ENCODE measurements at places on chromosomes 1 and 21.

- DNase-seq, result no peak
These were observed 222.0 kb upstream of the PKN2 start for GRCh38 chr1:88462096-88462487.

GRCh38 chr1:201406831-201407406 is 7.8 kb upstream of the LAD1 start:
- no peak for DNase-seq

GRCh38 chr1:54224233-54224632 is 24.3 kb downstream of the MRPL37 start:
- no peak for DNase-seq

GRCh38 chr1:95384567-95384966 is 150.6 kb downstream of the RWDD3 start:
- no peak for DNase-seq

GRCh38 chr1:60402816-60403215 is 329.2 kb upstream of the C1orf87 start:
- no peak for DNase-seq

DNA sequence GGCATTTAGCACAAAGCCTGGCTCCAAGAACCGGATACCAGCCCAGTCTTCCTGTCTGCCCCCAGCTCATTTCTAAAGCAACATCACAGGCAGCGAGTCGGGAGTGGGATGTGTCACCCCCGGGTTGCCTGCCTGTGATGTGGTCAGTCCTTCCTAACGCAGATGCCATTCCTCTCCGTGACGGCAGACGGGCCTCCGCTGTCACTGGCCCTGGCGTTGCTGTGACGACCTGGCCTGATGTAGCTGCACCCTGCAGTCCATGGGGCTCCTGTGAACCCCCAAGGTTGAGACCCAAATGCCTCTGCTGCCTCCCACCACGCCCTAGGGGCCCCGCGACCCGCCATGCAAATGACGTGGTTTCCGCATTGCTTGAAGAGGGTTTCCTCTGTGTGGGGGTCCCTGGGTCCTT is 12.3 kb downstream of the TNFRSF1B start:
- no peak for DNase-seq

GRCh38 chr1:239795304-239795703 is 296.4 kb upstream of the FMN2 start:
- DNase-seq, result no peak

GRCh38 chr1:27934818-27935549 is at the start of gene SMPDL3B:
TSS of gene SMPDL3B (plus strand) at chr1:27935000. CDS start at chr1:27935184, 184 bp downstream.
- peak; percentile 83 for DNase-seq

- DNase-seq, result no peak
These were observed 25.6 kb downstream of the PODN start for GRCh38 chr1:53087332-53088285.

DNA sequence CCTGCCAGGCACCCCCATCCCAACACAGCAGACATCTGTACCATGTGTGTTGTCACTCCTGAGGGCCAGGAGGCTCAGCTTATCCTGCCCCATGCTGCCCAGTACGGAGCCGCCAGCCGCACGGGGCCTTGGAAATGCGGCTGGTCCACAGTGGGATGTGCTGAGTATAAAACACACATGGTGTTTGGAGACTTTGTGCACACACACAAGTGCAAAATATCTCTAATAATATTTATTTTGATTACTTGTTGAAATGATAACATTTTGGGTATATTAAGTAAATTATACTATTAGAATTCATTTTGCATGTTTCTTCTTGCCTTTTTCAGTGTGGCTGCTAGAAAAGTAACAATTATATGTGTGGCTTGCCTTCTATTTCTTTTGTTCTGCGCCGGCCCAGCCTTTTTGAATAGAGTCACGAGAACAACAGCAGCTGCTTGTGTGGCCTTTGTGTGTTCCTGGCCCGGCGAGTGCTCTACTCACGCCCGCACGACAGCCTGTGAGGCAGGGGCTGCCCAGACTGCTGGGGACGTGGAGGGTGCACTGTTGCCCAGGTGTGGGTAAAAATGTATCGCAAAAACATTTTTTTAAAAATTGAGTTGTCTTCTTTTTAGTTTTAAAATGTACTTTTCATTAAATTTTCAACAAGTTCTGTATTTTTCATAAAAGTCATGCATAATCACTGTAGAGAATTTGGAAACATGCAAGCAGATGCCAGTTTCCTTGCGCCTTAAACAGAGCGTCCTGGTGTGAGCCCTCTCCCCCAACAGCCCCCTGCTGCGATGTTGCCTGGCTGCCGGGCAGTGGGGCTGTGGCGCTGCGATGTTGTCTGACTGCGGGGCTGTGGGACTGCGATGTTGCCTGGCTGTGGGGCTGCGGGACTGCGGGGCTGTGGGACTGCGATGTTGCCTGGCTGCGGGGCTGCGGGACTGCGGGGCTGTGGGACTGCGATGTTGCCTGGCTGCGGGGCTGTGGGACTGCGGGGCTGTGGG is 35.5 kb downstream of the COQ8A start:
- no peak for DNase-seq

DNA sequence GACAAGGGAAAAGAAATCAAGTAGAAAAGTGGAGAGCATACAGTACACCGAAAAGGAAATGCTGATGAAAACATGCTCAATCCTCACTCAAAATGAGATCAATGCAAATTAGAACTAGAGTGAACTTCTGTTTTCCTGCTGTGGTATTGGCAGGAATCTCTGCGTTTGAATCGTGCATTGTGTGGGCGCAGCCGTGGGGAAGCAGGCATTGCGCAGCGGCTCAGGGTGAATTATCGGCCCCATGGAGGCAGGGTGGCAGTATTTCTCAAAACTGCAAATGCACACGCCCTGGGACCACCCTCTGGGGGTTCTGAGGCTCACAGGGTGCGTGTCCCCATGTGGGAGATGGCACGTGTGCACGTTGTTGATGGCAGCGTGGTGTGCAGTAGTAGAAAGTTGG is 140.6 kb downstream of the PEX14 start:
- no peak for DNase-seq

GRCh38 chr1:215023155-215023832 is 59.2 kb upstream of the KCNK2 start:
- no peak for DNase-seq

GRCh38 chr1:59545830-59546229 is 248.9 kb downstream of the FGGY start:
- DNase-seq, result no peak

DNA sequence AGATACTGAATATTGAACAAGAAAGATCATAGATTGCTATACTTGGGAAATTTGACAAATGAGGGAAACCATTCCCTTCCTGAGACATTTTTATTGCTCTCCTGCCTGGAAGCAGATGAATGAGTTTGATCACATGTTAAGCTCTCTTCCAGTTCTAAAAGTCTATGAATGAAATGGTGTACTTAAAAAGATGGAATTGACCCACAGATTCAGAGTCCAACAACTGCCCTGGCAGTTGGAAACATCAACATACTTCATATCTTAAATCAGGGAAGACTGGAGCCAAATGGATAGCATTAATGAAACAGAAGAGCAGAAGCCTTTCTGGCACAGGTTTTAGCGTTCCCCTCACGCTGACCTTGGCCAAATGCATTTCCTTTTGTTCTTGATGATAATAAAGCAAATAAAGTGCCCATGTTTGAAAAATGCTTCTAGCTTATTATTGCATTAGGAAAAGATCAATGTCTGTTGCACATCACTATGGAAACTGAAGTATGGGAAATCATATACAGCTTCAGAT is 142.6 kb downstream of the ESRRG start:
- DNase-seq, result no peak

GRCh38 chr1:150881331-150882070 is 5.1 kb upstream of the ARNT start:
- no peak for DNase-seq

- no peak for DNase-seq
These were observed 10.6 kb downstream of the ITPKB start for GRCh38 chr1:226728448-226728847.

GRCh38 chr1:225882694-225883615 is 775 bp upstream of the TMEM63A start:
- DNase-seq, result no peak

GRCh38 chr21:41815652-41816582 is 49.1 kb upstream of the RIPK4 start:
- no peak for DNase-seq

DNA sequence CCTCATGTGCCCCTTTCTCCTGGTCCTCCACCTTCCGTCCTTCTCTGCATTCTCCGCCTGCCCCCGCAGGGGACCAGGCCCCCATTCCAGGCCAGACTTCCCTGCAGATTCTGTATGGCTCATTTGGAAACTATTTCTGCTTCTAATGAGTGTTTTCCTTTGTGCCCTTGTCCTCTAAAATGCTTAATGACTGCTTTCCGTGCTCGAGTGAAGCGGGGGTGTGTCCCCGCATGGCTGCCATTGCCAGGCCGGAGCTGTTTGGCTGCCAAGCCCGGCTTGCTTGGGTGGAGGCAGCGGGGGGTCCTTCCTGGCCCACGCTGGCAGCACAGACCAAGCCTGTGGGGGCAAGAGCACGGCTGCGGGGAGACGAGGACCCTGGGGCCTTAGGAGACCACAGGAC is 299.3 kb upstream of the VAMP3 start:
- DNase-seq, result peak; percentile 78

- DNase-seq, result no peak
These were observed 11.6 kb upstream of the LMNA start for GRCh38 chr1:156102633-156103511.

GRCh38 chr1:205797168-205797567 is 15.8 kb downstream of the SLC41A1 start:
- DNase-seq, result no peak

DNA sequence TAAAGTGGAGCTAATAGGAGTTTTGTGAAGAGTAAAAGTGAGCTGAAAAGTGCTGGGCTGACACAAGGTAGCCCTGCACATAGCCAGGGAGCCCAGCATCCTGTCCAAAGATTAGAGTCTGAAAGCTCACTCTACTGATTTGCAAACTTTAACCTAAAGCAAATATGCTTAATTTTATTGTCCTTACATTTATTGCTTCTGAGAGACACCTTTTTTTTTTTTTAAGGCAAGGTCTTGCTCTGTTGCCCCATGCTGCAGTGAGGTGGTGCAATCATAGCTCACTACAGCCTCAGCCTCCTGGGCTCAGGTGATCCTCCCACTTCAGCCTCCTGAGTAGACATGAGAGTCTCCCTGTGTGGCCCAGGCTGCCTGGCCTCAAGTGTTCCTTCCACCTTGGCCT is 16.5 kb downstream of the MGST3 start:
- DNase-seq, result no peak

GRCh38 chr1:111956155-111956771 is 33.2 kb downstream of the KCND3 start:
- peak; percentile 95 for DNase-seq

DNA sequence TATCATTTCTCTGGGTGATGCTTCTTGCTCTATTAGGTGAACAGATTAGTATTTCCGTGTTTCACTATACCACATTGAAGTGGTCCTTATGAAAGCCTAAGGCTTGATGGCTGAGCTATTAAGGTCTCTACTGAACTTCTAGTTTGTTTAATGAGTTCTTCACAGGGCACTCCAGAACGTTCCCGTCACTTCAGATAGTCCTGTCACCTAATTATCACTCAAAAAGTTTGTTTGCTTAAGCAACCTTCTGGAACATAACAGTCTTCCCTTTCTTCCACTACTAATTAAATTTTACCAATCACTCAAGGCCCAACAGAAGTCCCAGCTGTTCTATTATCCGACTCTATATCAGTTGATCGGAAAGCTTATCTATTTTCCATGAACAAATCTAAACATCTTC is 104.6 kb upstream of the ZC3H11B start:
- DNase-seq, result peak; percentile 3

GRCh38 chr1:36457691-36458090 is 6.5 kb downstream of the MRPS15 start:
- peak; percentile 43 for DNase-seq

- peak; percentile 4 for DNase-seq
These were observed at the start of gene GBP3 for GRCh38 chr1:89022167-89022959. TSS of gene GBP3 (minus strand) at chr1:89022866. CDS start at chr1:89020721, 2,145 bp downstream.

- DNase-seq, result no peak
These were observed 90.6 kb downstream of the ST3GAL3 start for GRCh38 chr1:43797891-43798290.

GRCh38 chr1:111481387-111482221 is 7.8 kb downstream of the C1orf162 start:
- DNase-seq, result peak; percentile 30

GRCh38 chr1:43337588-43337987 is at the start of gene MPL:
TSS of gene MPL (plus strand) at chr1:43337818. CDS start at chr1:43337849, 31 bp downstream.
- no peak for DNase-seq

DNA sequence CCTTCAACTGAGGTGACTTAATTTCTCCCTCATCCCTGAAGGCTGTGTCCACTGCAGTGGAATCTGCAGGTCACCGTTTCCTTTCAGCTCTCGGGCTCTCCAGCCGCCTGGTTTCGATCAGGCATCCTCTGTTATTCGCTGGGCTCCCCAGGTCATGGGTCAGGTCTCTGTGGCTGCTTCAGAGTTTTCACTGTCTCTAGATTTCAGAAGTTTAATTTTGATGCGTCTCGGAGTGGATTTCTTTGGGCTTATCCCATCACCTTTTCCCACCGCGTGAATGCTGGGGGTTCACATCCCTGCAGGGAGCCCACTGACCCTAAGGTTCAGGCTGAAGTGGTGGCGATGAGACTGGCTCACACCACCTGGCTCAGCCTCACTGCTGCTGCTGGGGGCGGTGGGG is 3.3 kb downstream of the ACTRT2 start:
- DNase-seq, result no peak

DNA sequence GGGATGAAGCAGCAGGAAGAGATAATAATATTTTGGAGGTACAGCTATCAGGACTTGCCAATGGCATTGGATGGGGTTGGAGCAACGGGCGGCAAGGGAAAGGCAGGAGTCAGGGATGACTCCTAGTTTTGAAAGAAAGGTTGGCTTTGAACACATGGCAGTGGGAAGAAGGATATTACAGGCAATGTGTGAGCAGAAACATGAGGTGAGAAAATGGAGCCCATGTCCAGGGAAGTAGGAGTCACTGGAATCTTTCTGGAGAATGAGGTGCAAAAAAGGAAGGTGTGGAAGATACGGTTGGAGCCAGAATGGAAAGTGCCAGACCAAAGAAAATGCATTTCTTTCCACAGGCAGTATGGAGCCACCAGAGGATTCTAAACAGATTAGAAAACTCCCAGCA is 288.5 kb upstream of the KAZN start:
- no peak for DNase-seq

DNA sequence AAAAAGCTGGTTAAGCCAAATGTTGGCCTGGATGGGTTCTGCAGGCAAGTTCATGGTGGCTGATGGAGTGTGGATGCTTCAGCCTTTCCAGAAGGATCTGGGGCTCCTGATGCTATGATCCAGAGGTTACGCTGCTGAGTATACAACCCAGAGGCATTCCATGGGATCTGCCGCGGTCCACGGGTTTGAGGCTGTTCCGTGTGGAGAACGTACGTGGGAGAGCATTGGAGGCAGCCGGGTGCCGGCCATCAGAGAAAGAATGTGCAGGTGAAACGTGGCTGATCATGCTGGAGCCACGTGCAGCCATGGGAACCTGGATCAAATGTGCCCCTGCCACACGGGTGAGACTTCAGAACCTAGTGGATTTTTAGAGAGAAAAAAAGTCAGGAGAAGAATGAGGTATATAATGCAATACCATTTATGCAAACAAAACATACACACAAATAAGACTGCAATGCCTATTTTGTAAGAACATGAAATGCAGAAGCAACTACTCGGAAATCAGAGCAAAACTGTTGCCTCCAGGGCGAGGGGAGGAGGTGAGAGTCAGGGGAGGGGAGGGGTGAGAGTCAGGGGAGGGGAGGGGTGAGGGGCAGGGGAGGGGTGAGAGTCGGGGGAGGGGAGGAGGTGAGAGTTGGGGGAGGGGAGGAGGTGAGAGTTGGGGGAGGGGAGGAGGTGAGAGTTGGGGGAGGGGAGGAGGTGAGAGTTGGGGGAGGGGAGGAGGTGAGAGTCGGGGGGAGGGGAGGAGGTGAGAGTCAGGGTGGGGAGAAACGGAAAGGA is 116.5 kb upstream of the C1orf174 start:
- DNase-seq, result no peak
